ENCODE measurements at places on chromosomes 12 and 14. TPM values are rescaled to one million over a fixed set of nuclear protein-coding genes. Genes with fewer than 3 reads are reported as not detected.

DNA sequence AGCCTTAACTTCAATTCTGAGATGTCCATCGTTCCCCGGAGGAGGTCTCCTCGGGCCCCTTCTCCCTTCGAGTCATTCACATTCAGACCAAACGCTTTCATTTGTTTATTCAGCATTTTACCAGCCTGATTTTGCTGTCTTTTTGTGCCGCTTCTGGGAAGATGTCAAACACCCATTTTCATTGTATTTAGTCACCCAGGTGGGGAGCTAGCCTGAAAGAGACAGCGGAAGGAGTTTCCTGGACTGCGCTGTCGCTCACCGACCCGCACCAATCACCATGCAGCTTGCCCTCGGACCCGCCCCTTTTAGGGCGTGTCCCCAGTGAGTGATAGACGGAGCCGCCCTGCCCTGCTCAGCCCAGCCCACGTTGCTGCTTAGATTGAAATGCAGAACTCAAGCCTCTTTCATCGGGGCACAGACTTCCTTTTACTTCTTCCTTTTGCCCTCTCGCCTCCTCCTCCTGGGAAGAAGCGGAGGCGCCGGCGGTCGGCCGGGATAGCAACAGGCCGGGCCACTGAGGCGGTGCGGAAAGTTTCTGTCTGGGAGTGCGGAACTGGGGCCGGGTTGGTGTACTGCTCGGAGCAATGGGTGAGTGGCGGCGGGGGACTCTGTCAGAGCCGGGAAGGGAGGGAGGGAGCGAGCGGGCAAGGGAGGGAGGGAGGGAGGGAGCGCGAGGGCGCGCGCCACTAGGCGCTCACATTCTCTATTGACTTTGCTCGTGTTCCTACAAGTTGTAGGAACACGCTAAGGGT, at the start of gene PAX9:
Gene PAX9, plus strand, starts transcription at position 355 of the 752 bp plus-strand sequence. Its CDS starts 230 bp downstream, at position 585.
- no peak within 1 kb of the TSS for H3K27ac ChIP-seq
- peak; percentile 76 for DNase-seq

DNA sequence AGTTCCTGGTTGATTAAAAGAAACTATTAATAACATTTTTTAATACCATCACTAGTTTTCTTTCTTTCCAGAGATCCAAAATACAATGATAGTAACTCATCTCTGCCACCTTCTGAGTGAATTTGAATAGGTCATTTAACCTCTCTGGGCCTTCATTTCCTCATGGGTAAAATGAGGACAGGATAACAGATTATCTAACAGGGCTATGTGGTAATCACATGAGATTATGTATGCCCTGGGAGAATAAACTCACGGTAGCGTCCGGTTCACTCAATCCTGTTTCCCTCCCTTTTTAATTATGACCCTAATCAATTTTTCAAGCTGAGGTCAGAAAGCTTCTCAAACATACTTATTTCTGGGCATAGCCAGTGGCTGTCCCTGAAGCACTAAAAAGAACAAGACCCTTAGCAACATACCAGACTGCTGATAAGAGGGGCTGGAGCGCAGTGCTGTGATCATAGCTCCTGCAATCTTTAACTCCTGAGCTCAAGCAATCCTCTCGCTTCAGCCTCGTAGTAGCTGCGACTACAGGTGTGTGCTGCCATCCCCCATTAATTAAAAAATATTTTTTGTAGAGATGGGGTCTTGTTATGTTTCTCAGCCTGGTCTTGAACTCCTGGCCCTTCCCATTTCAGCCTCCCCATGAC, 24.2 kb downstream of the ATXN2 start:
- DNase-seq: no peak
- no peaks in the 10 kb centered on the region for H3K4me1 ChIP-seq
- no peaks in the 10 kb centered on the region for H3K36me3 ChIP-seq
- H3K27ac ChIP-seq: no peak overlapping the region
- H3K4me3 ChIP-seq: no peak overlapping the region

GRCh38 chr14:61179061-61179690, 102.0 kb downstream of the TMEM30B start:
- DNase-seq: no peak
- H3K4me1 ChIP-seq: no peaks in the 10 kb centered on the region
- peak overlapping the region; percentile 43 for H3K27ac ChIP-seq
- no peaks in the 10 kb centered on the region for H3K36me3 ChIP-seq
- no peak overlapping the region for H3K4me3 ChIP-seq
- H3K27me3 ChIP-seq: no peaks in the 10 kb centered on the region

GRCh38 chr12:14853961-14854360, 10.6 kb upstream of the ART4 start:
- H3K27me3 ChIP-seq: no peaks in the 10 kb centered on the region
- peaks cover 6% of the 10 kb centered on the region for H3K4me1 ChIP-seq
- no peak for DNase-seq

The PGF gene
- total RNA-seq: 33.7 TPM

DNA sequence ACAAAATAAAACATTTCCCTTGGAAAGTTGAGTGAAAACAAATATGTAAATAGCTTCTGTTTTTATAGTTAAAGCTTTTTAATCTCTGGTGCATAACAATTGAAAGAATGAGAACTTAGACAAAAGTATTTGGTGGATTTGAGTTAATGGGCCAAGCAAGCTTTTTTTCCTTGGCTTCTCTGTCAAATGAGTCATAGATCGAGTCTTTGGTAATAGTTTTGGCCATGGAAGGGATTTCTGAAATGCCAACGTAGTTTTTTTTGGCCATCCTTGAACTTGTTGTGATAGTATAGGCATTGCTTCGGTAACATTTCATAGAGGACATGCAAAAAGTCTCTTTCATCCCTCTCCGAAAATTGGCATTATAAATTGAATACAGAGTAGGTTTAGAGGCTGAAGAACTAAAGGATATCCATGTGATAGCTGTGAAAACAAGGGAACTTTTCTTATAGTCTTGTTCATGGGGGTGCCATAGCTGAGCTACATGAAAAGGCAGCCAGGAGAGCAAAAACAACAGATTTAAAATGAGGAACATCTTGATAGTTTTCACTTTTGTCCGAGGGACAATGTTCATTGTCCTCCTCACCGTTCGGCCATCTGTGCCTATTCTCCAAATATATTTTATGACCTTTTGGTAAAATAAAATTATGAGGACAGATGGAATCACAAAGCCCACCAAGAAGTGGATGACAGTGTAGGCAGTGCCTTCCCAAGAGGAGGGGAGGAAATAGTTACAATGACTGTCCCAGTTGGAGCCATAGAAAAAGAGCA, 34.7 kb downstream of the GPR19 start:
- no peak overlapping the region for H3K4me3 ChIP-seq
- no peak for DNase-seq
- no peaks in the 10 kb centered on the region for H3K27me3 ChIP-seq
- no peaks in the 10 kb centered on the region for H3K36me3 ChIP-seq
- H3K4me1 ChIP-seq: no peaks in the 10 kb centered on the region

- H3K36me3 ChIP-seq: no peaks in the 10 kb centered on the region
- DNase-seq: no peak
- H3K4me3 ChIP-seq: no peak overlapping the region
- H3K27ac ChIP-seq: no peak overlapping the region
Measured at GRCh38 chr14:36507847-36508417, 12.1 kb downstream of the NKX2-1 start.

- no peak for DNase-seq
- H3K27me3 ChIP-seq: no peaks in the 10 kb centered on the region
- H3K36me3 ChIP-seq: no peaks in the 10 kb centered on the region
- no peak overlapping the region for H3K27ac ChIP-seq
Measured at GRCh38 chr14:68616221-68616902, 176.5 kb downstream of the ZFP36L1 start.

- no peaks in the 10 kb centered on the region for H3K4me1 ChIP-seq
- H3K27me3 ChIP-seq: no peaks in the 10 kb centered on the region
- no peaks in the 10 kb centered on the region for H3K36me3 ChIP-seq
- H3K27ac ChIP-seq: no peak overlapping the region
- DNase-seq: no peak
- no peak overlapping the region for H3K4me3 ChIP-seq
Measured at GRCh38 chr12:92696216-92696615, 6.6 kb upstream of the PLEKHG7 start.

GRCh38 chr12:89073027-89073398, 279.3 kb downstream of the DUSP6 start:
- no peak overlapping the region for H3K27ac ChIP-seq
- no peak for DNase-seq
- H3K4me3 ChIP-seq: no peak overlapping the region
- no peaks in the 10 kb centered on the region for H3K36me3 ChIP-seq

The LAG3 gene
- 1.2 TPM for total RNA-seq

GRCh38 chr14:60862283-60862682, 118.6 kb downstream of the TRMT5 start:
- peaks cover 3% of the 10 kb centered on the region for H3K4me1 ChIP-seq
- no peak overlapping the region for H3K4me3 ChIP-seq
- no peaks in the 10 kb centered on the region for H3K36me3 ChIP-seq
- H3K27me3 ChIP-seq: no peaks in the 10 kb centered on the region

DNA sequence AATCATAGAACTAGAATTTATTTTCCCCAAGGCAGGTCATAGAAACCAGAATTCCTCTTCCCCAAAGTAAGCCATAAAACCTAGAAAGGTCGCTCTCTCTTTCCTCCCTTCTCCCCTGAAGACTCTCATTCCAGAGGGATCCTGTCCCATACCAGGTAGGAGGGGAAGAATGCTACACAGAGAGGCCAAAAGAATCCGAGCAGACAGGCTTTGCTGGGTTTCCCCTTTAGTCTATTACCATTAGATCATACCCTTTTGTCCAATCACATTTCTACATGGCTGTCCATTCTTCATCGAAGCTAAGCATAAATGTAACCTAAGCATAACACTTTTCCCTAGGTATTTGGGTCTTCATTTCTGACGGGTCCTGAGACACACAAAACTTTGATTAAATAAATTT, 204.5 kb downstream of the SPTSSA start:
- no peak overlapping the region for H3K4me3 ChIP-seq
- H3K27ac ChIP-seq: no peak overlapping the region
- H3K4me1 ChIP-seq: no peaks in the 10 kb centered on the region
- H3K36me3 ChIP-seq: no peaks in the 10 kb centered on the region

- H3K36me3 ChIP-seq: no peaks in the 10 kb centered on the region
- H3K4me1 ChIP-seq: no peaks in the 10 kb centered on the region
- no peak for DNase-seq
Measured at GRCh38 chr12:132429946-132430643, 59.9 kb upstream of the FBRSL1 start.
